ENCODE measurements at places on chromosomes 6 and 20. TPM values are rescaled to one million over a fixed set of nuclear protein-coding genes. Genes with fewer than 3 reads are reported as not detected.

- H3K4me3 ChIP-seq, result no peak overlapping the region
- H3K4me1 ChIP-seq, result no peaks in the 10 kb centered on the region
- H3K36me3 ChIP-seq, result no peaks in the 10 kb centered on the region
- DNase-seq, result no peak
- no peak overlapping the region for H3K27ac ChIP-seq
- no peaks in the 10 kb centered on the region for H3K27me3 ChIP-seq
Observed at GRCh38 chr20:31922181-31922580, 29.7 kb downstream of the PDRG1 start.

GRCh38 chr6:112193117-112193516 is 61.2 kb downstream of the LAMA4 start:
- DNase-seq, result no peak
- no peaks in the 10 kb centered on the region for H3K27me3 ChIP-seq
- no peaks in the 10 kb centered on the region for H3K36me3 ChIP-seq
- H3K27ac ChIP-seq, result no peak overlapping the region

DNA sequence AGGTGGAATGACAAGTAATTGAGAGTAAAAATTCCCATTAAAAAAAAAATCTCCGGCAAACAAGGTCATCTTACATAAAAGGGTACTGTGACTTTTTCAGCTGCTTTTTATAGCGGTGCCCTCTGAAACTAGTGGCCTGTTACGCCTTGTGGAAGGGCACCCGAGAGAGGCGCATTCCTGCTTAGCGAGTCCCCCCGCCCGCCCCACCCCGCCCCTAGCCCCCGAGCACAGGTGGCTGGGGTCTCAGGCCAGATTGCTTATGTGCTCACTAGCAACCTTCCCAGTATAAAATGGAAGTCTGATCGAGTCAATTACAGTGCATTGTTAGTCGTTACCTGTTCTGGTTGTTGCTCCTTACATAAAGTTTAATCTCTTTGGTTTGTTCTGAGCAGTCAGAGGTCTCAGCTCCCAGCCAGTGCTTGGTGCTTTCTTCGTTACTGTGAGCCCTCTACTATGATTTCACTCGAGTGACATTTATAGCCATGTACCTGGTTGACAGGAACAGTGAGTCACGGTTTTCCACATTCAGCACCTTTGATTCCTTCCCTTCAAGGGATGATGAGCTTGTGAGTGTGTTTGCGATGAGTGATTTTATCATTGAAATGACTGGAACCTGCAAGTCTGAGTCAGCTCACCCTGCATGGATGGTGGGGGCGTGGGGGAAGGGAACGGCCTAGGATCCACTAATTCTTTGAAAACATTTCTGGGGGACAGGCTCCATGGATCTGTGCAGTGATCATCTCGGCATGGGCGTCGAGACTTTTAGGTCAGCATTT is 47.6 kb downstream of the ZDHHC14 start:
- no peaks in the 10 kb centered on the region for H3K4me1 ChIP-seq
- no peak overlapping the region for H3K4me3 ChIP-seq
- no peak overlapping the region for H3K27ac ChIP-seq
- H3K36me3 ChIP-seq, result no peaks in the 10 kb centered on the region
- DNase-seq, result no peak

DNA sequence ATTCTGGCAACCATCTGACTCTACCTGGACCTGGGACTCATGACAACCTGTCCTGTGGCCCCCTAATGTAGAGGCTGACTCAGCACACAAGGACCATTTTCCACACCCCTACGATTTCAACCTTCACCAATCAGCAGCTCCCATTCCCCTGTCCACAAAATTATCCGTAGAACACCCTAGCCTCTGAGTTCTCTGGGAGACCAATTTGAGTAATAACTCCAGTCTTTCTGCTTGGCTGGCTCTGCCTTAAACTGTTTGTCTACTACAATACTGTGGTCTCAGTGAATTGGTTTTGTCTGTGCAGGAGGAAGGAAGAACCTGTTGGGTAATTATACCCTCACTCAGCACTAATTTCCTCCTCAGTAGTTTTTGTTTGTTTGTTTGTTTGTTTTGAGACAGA is 99.3 kb upstream of the MRPS10 start:
- no peak for DNase-seq
- no peaks in the 10 kb centered on the region for H3K27me3 ChIP-seq
- H3K36me3 ChIP-seq, result no peaks in the 10 kb centered on the region

DNA sequence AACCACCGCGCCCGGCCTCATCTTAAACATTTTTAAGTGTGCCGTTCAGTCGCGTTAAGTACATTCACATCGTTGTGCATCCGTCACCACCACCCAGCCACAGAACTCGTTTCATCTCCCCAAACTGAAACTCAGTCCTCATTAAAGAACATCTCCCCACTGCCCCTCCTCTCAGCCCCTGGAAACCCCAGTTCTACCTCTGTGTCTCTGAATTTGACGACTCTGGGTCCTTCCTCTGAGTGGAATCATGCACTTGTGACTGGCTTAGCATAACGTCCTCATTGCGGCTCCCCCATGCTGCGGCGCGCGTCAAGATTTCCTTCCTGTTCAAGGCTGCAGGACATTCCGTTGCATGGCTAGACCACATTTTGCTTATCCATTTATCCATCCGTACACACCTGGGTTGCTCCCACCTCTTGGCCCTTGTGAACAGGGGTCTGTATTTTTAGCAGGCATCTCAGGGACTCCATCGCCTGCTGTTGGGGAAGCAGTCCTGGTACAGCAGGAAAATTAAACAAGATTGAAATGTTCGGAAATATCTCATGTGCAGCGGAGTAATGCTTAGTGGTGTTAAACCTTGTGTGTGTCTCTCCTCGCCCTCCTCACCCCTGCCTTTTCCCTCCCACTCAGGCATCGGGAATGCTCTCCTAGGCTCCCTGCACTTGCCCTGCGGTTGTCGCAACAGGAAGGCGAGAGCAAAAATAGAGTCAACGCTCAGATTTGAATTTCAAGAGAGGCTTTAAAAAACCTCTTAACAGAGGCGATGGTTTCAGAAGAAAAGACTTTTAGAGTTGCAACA is 127.9 kb downstream of the PXDC1 start:
- no peaks in the 10 kb centered on the region for H3K36me3 ChIP-seq
- no peak for DNase-seq
- no peaks in the 10 kb centered on the region for H3K27me3 ChIP-seq
- no peak overlapping the region for H3K4me3 ChIP-seq

- no peaks in the 10 kb centered on the region for H3K27me3 ChIP-seq
- H3K36me3 ChIP-seq, result peaks cover 6% of the 10 kb centered on the region
- DNase-seq, result no peak
- no peak overlapping the region for H3K27ac ChIP-seq
- no peak overlapping the region for H3K4me3 ChIP-seq
Observed at GRCh38 chr20:3010985-3011723, 32.3 kb upstream of the GNRH2 start.

DNA sequence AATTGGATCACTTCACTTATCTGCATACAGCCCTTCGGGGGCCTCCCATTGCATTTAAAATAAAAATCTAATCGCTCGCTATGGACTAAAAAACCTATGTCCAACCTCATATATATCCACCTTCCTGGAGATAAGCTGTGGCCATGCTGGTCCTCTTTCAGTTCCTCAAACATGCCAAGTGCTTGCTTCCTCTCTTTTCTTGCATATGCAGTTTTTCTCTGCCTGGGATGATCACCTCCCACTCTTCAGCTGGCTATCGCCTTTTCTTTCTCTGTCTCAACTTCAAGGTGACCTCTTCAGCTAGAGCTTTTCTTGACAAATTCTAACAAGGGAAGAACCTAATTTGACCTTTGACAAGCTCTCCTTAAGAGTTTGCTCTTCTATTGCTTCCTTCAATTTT is 5.6 kb upstream of the TFB1M start:
- no peaks in the 10 kb centered on the region for H3K4me1 ChIP-seq
- no peaks in the 10 kb centered on the region for H3K27me3 ChIP-seq

DNA sequence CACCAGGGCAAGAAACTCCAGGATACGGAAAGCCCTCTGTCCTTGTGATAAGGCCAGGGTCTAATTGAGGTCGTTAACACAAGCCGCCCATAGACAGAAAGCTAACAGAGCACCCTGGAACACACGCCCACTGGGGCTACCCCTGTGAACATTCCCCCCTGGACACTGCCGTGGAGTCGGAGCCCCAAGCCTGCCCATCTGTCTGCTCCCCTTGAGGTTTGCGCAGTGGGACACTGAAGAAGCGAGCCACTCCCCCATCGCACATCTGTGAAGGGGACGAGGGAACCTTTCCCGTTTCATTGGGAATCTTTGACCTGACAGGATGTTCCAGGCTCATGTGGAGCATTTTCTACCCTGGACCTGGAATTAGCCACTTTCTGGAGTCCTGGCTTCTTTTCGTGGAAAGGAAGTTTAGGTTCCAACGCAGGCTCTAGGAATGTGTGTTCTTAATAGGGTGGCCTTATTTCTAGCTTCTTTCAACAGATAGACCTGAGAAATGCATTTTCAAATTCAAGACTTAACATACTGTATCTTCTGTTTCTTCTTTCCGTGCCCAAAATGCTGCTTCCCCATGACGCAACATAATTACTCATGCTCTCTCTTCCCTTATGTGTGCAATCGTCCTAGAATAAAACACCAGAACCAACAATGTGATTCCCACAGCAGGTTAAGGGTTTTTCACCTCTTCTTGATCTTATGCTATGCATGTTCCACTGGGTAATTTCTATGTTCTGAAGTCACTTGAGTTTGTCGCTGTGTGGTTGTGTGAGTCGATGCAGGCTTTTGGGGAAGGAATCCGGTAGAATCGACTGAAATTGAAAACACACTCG is 161.1 kb downstream of the ERMARD start:
- no peaks in the 10 kb centered on the region for H3K36me3 ChIP-seq
- H3K27ac ChIP-seq, result no peak overlapping the region
- H3K27me3 ChIP-seq, result no peaks in the 10 kb centered on the region
- H3K4me1 ChIP-seq, result no peaks in the 10 kb centered on the region

DNA sequence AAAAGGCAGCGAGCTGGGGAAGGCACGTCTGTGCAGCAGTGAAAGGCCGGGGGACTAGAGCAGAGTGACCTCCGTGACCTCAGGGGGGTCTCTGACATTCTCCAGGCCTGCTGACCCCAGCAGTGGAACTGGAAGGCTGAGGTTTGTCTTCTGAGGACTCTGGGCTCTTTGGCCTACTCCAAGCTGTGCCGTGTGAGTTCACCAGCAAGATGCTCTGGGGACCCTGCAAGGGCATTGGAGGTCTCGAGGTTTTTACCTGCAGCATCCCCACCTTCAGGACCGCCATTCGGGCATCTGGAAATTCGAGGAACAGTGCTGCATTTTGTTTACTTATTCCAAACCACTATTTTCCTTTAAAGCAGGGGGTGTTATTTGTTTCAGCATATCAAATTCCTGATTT is 140.9 kb downstream of the PHACTR3 start:
- no peak overlapping the region for H3K27ac ChIP-seq
- no peak overlapping the region for H3K4me3 ChIP-seq
- no peaks in the 10 kb centered on the region for H3K4me1 ChIP-seq

DNA sequence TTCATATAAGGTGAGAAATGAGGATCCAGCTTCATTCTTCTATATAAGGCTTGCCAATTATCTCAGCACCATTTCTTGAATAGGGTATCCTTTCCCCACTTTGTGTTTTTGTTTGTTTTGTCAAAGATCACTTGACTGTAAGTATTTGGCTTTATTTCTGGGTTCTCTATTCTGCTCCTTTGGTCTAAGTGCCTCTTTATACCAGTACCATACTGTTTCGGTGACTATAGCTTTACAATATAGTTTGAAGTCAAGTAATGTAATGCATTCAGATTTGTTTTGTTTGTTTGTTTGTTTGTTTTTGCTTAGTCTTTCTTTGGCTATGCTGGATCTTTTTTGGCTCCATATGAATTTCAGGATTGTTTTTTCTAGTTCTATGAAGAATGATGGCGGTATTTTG is 64.6 kb downstream of the ERMARD start:
- no peak overlapping the region for H3K27ac ChIP-seq
- no peaks in the 10 kb centered on the region for H3K27me3 ChIP-seq
- no peak overlapping the region for H3K4me3 ChIP-seq
- H3K36me3 ChIP-seq, result no peaks in the 10 kb centered on the region
- H3K4me1 ChIP-seq, result no peaks in the 10 kb centered on the region
- DNase-seq, result no peak

OPRM1 gene
- not detected for total RNA-seq

MMP24 gene
- 0.50 TPM for total RNA-seq

ZSWIM3 gene
- 4.6 TPM for total RNA-seq
